ENCODE measurements at places on chromosomes 16 and 17. TPM values are rescaled to one million over a fixed set of nuclear protein-coding genes. Genes with fewer than 3 reads are reported as not detected.

PPM1E gene
- not detected for total RNA-seq

DNA sequence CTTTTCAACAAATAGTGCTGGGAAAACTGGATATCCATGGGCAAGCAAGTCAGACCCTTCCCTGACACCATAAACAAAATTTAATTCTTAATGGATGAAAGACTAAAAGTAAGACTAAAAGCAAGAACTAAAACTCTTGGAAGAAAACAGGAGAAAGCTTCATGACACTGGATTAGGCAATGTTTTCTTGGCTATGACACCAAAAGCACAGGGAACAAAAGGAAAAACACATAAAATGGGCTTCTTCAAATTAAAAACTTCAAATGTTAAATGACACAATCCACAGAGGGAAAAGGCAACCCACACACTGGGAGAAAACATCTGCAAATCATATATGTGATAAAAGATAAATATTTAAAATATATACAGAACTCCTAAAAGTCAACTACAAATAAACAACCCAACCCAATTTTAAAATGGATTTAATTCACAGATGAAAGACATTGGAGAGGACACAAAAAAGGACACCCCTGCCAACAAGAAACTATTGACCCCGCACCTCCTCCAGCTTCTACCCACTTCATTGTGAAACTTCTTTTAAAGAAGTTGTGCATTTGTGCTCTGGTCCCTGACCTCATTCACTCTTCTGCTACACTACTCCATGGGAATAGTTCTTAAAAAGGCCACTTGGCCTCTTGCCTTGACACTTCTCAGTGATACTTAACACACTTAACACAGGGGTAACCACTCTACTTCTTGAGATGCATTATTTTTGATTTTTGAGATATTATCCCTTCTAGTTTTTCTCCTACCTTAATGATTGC, 80.3 kb downstream of the TRIM37 start:
- no peak for DNase-seq

- DNase-seq = no peak
Measured at GRCh38 chr17:67365738-67366192, 612 bp downstream of the PSMD12 start.

ETV4 gene
- not detected for total RNA-seq

DNA sequence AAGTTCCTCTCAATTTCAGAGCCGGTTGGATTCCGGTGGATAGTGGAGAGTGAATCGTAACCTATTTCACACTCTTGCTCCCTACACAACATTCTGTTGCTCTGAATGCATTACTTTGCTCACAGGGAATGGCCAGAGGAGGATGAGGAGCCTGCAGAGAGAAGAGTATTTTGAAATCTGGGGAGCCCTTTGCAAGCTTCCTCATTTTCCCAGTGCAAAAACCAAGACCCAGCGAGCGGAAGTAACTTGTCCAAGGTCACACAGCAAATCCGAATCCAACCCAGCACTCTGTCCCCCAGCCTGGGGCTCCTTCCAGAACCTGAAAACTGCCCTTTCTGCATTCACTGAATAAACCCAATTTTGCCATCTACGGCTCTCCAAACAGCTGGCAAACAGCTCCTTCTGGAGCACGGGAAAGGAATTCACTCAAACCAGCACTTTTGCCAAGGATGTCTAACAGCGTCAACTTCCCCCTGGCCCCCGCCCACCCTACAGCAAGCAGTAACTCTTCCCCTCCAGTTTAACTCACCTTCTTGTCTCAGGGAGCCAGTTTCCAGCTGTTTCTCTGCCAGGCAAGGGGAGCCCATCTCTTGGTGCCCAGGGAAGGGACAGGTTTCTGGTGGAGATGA, 557 bp downstream of the KCNG4 start:
- DNase-seq = no peak

DNA sequence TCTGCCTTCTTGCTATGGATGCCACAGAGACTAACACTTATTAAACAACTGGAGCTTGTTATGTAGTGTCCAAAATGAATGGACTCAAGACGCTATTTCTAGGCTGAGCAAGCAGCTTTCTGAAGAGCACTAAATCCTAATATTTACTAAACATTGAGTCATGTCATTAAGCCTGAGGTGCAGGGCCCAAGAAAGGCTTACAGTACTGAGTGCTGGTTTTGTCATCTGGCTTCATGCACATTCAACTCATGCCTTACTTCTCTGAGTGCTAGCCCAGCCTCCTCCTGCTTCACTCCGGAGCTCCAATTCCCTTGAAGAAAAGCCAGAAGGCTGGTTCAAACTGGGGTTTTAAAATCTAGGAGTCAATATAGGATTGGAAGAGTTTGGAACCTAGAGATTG, 363.3 kb upstream of the CDH5 start:
- DNase-seq = no peak

- DNase-seq = no peak
Measured at GRCh38 chr17:34699181-34699580, 119.8 kb downstream of the TMEM132E start.

KRT9 gene
- total RNA-seq = not detected

CA10 gene
- not detected for total RNA-seq

KRTAP4-9 gene
- total RNA-seq = not detected

DNA sequence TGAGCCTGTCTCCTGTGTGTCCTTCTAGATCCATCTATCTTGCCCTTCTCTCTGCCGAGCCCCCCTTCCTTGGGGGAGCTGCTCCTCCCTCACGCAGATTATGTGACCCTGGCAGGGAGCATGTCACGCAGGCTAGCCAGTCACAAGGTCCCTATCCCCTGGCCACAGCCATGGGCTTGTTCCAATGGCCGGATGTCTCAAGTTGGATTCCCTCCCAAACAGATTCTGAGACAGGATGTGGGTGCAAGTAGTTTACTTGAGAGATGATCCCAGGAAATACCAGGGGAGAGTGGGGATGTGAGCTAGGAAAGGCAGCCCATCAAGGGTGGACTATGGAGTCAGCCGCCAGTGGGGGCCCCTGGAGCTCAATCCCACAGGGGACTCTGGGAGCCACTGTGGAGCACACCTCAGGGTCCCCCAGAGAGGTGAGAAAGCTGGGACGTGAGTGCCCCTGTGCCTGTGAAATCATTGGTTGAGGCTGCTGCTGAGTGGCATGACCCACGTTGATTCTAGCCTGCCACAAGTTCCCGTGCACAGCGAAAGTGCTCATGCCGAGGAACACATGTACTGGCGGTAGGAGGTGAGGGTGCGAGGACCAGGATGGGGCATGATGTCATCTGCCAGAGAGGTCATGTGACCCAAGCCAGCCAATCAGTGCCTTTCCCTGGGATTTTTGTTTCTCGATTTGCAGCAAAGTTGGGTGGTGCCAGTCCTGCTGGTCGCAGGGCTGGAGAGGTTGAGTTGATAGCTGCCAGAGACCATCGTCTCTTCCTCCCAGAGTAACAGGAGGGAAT, 6.4 kb upstream of the CRISPLD2 start:
- DNase-seq = no peak

PYDC1 gene
- not detected for total RNA-seq

- DNase-seq = no peak
Measured at GRCh38 chr17:10033959-10034358, 128.9 kb upstream of the RCVRN start.

GRCh38 chr16:63876103-63876502, 1245.8 kb downstream of the CDH11 start:
- no peak for DNase-seq

CWC25 gene
- 30.5 TPM for total RNA-seq

- peak; percentile 53 for DNase-seq
Measured at GRCh38 chr17:40168262-40168832, 8.9 kb upstream of the RAPGEFL1 start.

DNA sequence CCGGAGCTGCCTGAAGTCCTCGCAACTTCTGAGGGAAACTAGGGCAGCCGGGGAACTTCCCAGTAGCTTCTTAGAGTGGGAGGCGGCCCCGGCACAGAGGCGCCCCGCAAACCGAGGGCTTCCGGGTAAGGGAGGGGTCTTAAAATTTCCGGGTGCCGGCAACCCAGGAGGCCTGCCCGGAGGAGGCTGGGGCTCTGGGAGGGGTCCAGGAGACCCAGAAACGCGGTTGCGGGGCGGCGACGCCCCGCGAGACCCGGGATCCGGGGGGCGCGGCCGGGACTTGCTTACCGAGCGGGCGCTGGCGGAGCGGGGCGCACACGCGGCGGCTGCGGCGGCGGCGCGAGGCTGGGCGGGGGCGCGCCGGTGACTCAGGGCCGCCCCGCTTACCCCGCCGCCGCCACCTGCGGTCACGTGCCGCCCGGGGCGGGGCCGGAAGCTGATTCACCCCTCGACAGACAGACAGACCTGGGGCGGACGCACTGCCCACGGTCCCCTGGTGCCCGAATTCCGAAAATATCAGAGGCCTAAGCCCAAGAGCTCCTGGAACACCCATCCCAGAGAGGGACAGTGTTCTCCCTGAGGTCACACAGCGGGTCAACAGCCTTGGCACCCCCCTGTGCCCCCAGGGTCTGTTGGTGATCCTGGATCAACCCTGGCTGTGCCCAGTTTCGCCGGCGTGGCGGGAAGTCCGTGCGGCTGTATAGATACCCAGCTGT, at the start of gene FAM83G:
Gene FAM83G (minus strand): TSS at position 344 of the 716 bp plus-strand sequence. CDS start 723 bp downstream, outside the sequence.
- DNase-seq = peak; percentile 80

SYNGR3 gene
- 1.3 TPM for total RNA-seq

SLC38A8 gene
- total RNA-seq = not detected

DNA sequence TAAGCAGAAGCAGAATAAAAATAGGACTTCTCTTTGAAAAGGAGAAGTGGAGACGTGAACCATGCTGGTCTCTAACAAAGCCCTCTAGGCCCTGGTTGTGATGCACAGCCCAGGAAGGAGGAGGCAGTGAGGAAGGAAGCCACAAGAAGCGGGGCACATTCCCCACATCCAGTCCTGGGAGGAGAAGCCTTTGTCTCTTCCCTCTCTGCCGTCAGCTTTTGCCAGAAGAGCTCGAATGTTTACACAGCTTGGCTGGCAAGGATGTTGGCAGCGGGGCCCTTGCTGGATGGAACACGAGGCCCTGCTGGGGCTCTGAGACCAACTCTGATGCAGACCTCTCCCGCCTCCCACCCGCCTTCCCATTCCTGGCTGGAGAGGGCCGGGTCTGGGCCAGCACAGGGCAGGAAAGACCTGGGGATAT, 91.3 kb downstream of the MAF start:
- no peak for DNase-seq

CCL8 gene
- total RNA-seq = not detected

DNA sequence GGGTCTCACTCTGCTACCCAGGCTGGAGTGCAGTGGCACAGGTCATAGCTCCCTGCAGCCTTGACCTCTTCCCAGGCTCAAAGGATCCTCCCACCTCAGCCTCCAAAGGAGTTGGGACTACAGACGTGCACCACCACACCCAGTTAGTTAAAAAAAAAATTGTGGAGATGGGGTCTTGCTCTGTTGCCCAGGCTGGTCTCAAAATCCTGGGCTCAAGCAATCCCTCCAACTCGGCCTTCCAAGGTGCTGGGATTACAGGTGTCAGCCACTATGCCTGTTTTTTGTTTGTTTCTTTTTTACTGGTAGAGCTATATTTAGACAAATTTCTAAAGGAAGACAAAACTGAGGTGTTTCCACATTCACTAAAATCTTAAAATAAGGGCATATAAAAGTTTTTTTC, 1.7 kb downstream of the CMTR2 start:
- no peak for DNase-seq

JPH3 gene
- not detected for total RNA-seq

NPB gene
- total RNA-seq = 0.48 TPM

DNA sequence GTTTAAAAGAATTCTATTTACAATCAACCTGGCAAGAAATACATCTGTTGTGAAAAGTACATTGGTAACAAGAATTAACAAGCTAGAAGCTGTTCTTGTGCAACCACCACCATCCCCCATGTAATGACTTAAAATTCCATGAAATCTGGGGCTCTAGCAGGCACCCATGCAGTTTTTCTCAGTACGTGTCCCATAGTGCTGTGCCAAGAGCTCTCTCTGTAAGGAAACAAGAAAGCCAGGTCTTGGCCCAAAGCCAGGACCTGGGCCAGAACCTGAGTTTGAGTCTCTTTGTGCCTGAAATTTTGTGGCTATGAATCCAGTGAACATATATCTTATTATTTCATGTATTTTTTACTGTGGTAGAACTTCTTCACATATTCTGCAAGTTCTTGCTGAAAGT, 46.6 kb downstream of the NUP93 start:
- no peak for DNase-seq

TMIGD1 gene
- total RNA-seq = not detected

STH gene
- total RNA-seq = not detected

DNA sequence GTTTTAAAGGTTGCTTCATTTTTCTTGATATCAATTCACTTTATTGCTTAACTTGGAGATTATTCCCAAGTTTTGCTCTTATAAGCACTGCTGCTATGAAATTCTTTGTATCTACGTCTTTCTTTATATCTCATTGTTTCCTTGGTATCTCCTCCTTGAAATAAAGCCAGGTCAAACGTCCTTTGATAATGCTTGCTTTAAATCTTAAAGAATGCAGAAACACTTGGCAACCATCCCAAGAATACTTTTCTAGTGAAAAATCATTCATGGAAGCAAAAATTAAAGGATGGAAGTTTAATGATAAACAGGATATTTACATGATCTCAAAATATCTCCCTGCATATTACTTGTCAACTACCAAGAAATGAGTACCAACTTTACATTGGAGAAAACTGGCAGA, 175.2 kb downstream of the CPPED1 start:
- no peak for DNase-seq

GRCh38 chr16:83031524-83031923, 404.8 kb downstream of the CDH13 start:
- DNase-seq = no peak

GRCh38 chr17:37413875-37414519, 7.3 kb downstream of the TADA2A start:
- DNase-seq = no peak

DNA sequence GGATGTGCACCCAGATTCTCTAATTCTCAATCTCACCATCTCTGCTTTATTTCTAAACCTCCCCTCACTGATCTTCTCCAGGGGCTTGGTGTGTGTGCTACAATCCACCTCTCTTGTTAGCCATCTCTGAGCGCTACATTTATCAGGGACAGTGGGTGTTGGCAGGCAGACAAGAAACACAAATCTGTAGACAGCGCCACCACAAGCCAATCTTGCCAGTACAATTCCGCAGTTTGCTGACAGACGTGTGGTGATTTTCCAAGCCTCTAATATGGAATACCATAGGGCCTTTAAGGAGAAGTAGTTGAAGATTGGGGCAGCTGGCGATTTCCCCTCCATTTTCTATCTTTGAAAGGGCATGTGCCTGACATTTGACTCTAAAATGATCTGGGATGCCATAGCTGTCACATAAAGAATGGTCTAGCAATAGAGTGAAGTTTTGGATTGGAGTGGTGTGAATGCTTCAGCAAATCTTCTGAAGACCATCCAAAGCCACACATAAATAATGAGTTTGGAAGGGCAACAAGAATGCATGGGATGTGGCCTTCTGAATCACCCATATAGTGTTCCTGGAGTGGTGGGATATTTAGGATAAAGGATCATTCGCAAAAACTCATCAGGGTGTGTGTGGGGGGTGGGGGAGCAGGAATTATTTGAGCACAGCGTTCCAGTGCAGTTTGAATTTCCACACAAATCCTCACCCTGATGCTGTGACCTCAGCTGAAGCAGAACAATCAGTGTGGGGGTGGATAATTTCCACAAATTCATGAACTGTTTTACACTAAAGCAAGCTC, 12.0 kb upstream of the ANKFN1 start:
- no peak for DNase-seq

- no peak for DNase-seq
Measured at GRCh38 chr17:6497496-6498221, 53.4 kb downstream of the PIMREG start.

Data from activated CD4-positive, alpha-beta T cell treated with anti-CD3 and anti-CD28 coated beads, Interleukin-2, amount 10 ng/mL, durations not matched to agents 7 days and 5 days (primary cell).